ENCODE measurements at places on chromosomes 2 and 18. TPM values are rescaled to one million over a fixed set of nuclear protein-coding genes. Genes with fewer than 3 reads are reported as not detected.

DNA sequence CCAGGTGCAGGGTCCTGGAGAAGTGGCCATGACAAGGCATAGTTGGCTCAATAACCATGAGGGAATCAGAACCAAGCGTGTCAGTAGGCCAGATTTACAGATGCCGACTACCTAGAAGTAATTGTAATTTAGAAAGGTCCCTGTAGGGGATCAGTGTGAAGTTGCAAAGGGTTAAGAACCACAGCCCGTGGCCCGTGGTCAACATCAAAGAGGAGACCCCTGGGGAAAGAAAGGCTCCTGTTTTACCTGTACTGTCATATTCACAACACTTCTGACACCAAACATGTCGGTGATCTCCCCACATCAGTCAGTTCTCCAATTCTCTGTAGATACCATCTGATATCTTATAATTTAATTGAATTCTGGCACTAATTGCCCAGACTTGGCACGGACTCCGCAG is 31.0 kb downstream of the SP100 start:
- no peak overlapping the region for H3K4me3 ChIP-seq
- H3K36me3 ChIP-seq: peaks cover 46% of the 10 kb centered on the region
- peaks cover 49% of the 10 kb centered on the region for H3K4me1 ChIP-seq
- H3K27ac ChIP-seq: peak overlapping the region; percentile 92
- DNase-seq: peak; percentile 54

- no peak for DNase-seq
- H3K36me3 ChIP-seq: no peaks in the 10 kb centered on the region
- no peaks in the 10 kb centered on the region for H3K27me3 ChIP-seq
- no peak overlapping the region for H3K27ac ChIP-seq
- no peaks in the 10 kb centered on the region for H3K4me1 ChIP-seq
These were observed 49.1 kb downstream of the SOX11 start for GRCh38 chr2:5741242-5741641.

CAPN14 gene
- total RNA-seq: 0.65 TPM

- no peaks in the 10 kb centered on the region for H3K36me3 ChIP-seq
- peaks cover 23% of the 10 kb centered on the region for H3K4me1 ChIP-seq
- peak within 1 kb of the TSS; percentile 54 for H3K4me3 ChIP-seq
These were observed at the start of gene ASIC4 for GRCh38 chr2:219514196-219514761. Gene ASIC4 (plus strand): TSS chr2:219514482. CDS start chr2:219514725, 243 bp downstream.

TRABD2A gene
- total RNA-seq: 35.1 TPM

- H3K4me3 ChIP-seq: no peak overlapping the region
- no peak for DNase-seq
- no peaks in the 10 kb centered on the region for H3K27me3 ChIP-seq
These were observed 123.1 kb downstream of the EIPR1 start for GRCh38 chr2:3254442-3254941.

- no peak overlapping the region for H3K27ac ChIP-seq
- no peak overlapping the region for H3K4me3 ChIP-seq
- no peaks in the 10 kb centered on the region for H3K27me3 ChIP-seq
- no peak for DNase-seq
- H3K36me3 ChIP-seq: no peaks in the 10 kb centered on the region
These were observed 425.4 kb upstream of the MMADHC start for GRCh38 chr2:150012986-150013385.

DNA sequence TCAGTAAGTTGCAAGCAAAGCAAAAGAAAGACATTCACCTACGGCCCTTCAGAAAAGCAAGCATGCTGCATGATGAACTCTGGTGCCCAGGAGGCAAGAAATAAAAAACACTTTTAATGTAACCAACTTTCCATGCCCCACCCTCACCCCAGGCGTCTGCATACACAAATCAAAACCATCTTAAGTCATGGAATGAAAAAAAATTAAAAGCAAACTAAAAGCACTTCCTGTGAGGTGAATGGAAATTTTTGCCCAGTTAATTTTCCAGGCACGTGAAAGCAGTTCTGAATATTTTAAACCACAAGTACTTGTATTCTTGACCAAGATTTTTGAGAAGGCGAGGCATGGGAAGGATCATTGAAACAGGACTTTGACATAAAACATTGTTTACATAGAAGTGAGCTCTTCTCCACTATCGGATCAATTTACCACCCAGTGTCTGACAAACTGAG is 2.5 kb upstream of the ICOS start:
- peaks cover 60% of the 10 kb centered on the region for H3K4me1 ChIP-seq
- DNase-seq: peak; percentile 55
- peaks cover 26% of the 10 kb centered on the region for H3K36me3 ChIP-seq
- H3K27me3 ChIP-seq: no peaks in the 10 kb centered on the region
- H3K4me3 ChIP-seq: peak overlapping the region; percentile 90
- H3K27ac ChIP-seq: peak overlapping the region; percentile 99

DARS1 gene
- total RNA-seq: 264 TPM

DNA sequence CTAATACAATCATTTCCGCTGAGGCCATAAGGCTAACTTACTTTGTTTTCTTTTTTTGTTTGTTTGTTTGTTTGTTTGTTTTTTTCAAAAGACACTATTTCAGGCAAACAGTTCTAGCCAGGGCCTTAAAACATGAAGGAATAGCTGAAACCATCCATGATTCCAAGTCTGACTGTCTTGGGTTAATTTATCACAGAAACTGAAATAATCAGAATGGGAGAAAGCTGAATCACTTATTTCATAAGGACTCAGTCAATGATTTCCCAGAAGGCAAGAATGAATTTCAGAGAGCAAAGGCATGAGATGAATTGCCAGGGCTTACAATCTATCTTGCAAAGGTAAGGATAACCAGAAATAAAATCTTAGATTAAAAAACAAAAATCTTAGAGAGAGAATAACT is 1315.1 kb downstream of the SUCLG1 start:
- DNase-seq: no peak
- no peaks in the 10 kb centered on the region for H3K4me1 ChIP-seq
- H3K27ac ChIP-seq: no peak overlapping the region
- H3K36me3 ChIP-seq: no peaks in the 10 kb centered on the region

GRCh38 chr2:224887141-224887540 is 155.1 kb downstream of the DOCK10 start:
- peaks cover 82% of the 10 kb centered on the region for H3K4me1 ChIP-seq
- no peak overlapping the region for H3K4me3 ChIP-seq
- H3K36me3 ChIP-seq: peaks cover 23% of the 10 kb centered on the region

DNA sequence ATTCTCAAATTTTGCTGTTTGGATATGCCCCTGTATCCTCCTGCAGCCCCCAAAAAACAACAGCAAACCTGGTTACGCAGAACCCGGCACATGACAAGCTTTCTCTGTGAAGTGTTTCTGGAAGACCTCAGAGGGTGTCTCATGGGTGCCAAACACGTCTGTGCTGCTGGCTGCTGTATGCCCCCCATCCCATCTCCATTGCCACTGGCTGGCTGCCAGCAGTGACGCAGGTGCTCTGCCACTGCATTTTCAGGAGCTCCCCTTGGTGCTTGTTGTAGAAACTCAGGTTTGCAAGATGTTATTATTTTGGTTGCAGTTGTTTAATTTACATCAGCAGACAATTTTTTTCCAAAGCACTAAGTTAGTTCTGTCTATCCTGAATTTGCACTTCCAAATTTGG is 166.4 kb upstream of the FANCL start:
- DNase-seq: no peak
- no peaks in the 10 kb centered on the region for H3K4me1 ChIP-seq
- no peaks in the 10 kb centered on the region for H3K27me3 ChIP-seq

TBR1 gene
- total RNA-seq: 0.02 TPM

CCT7 gene
- 305 TPM for total RNA-seq

DNA sequence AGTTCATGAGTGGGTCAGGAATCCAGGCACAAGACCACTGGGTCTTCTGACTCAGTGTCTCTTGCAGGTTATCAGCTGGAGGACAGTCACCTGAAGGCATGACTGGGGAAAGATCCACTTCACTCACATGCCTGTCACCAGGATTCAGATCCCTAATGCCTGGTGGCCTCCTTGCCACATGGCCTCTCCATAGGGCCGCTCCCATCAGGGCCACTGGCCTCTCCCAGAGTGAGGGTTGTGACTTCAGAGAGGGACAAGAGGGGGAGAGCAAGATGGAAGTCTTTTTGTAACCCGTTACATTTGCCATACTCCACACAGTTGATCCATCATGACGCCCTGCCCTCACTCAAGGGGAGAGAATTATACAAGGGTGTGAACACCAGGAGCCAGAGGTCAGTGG is 13.0 kb upstream of the OTOS start:
- no peak overlapping the region for H3K4me3 ChIP-seq
- no peaks in the 10 kb centered on the region for H3K36me3 ChIP-seq
- peaks cover 14% of the 10 kb centered on the region for H3K27me3 ChIP-seq
- H3K4me1 ChIP-seq: no peaks in the 10 kb centered on the region

GRCh38 chr18:43961722-43962121 is 684.4 kb upstream of the SYT4 start:
- no peaks in the 10 kb centered on the region for H3K4me1 ChIP-seq
- H3K27ac ChIP-seq: no peak overlapping the region
- H3K27me3 ChIP-seq: no peaks in the 10 kb centered on the region
- DNase-seq: no peak

DNA sequence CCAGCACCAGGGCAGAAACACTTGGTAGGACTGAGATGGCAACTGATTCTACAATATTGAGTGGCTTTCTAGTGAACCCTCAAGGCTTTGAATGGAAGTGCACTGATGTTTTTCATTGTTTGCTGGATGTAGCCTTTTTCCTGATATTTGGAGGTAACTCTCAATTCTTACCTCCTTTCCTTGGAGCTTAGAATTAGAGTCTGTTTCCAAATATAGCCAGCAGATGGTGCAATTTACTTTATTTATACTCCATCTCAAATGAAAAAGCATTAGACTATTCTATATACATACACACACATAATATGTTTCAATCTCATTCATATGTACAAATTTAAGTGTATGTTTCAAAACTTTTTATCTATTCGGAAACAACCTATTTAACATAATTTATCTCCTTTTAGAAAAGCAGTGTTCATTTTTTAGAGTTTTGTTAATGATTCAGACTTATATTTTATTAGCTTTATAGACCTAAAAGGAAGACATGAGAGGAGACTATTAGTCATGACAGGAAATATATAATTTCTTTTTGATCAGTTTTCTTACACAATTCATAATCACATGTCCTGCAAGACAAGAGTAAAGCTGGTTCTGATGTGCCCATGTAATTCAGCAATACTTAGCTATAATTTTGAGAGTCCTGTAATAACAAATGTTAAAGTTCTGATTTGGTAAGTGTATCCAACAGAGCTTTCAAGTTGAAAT is 124.8 kb downstream of the NUP35 start:
- H3K4me3 ChIP-seq: no peak overlapping the region
- H3K27me3 ChIP-seq: no peaks in the 10 kb centered on the region
- H3K36me3 ChIP-seq: no peaks in the 10 kb centered on the region
- no peak for DNase-seq
- H3K4me1 ChIP-seq: no peaks in the 10 kb centered on the region

- no peaks in the 10 kb centered on the region for H3K36me3 ChIP-seq
- H3K4me3 ChIP-seq: no peak overlapping the region
- peaks cover 5% of the 10 kb centered on the region for H3K4me1 ChIP-seq
- H3K27me3 ChIP-seq: no peaks in the 10 kb centered on the region
- DNase-seq: no peak
These were observed 482.0 kb downstream of the PTPRM start for GRCh38 chr18:8049147-8049546.

- H3K27ac ChIP-seq: no peak overlapping the region
- no peaks in the 10 kb centered on the region for H3K4me1 ChIP-seq
- no peak for DNase-seq
These were observed 77.3 kb downstream of the LONRF2 start for GRCh38 chr2:100244881-100245605.

NLRC4 gene
- total RNA-seq: 0.58 TPM

KCNJ3 gene
- total RNA-seq: not detected

DNA sequence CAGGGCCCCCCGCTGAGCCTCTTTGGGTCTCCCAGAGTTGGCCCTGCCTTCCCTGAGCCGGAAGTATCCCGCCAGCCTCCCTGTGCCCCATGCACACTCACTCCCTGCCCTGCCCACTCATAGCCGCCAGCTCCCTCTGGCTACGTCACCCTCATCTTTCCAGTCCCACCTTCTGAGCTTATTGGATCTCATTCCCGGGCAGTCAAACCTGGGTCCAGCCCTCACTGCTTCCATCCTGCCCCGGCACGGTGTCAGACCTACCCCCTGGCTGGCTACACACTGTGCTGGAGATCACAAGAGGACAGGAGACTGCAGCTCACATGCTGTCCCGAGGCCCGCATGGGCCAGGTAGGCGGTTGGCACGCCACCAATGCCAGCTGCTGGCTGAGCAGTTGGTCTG is 147.2 kb downstream of the ASB1 start:
- no peak overlapping the region for H3K4me3 ChIP-seq
- H3K36me3 ChIP-seq: no peaks in the 10 kb centered on the region
- H3K27me3 ChIP-seq: no peaks in the 10 kb centered on the region
- no peak overlapping the region for H3K27ac ChIP-seq
- H3K4me1 ChIP-seq: no peaks in the 10 kb centered on the region

DNA sequence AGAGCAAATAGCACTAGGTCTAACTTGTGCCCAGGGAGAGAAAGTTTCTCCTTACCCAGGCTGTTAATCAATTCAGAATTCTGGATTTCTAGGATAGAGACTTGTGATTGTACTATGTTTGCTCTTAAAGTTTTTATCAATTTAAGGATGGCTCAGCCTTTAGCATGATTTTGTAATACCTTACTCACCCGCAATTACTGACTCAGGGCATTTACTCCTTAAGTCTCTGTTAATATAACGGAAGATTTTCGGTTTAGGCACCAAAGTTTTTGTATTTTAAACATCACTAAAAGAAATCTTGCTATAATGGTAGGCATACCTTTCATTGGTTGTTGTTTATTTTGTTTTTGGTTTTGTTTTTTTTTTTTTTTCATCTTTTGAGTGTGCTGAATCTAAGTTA is 358.2 kb downstream of the RBM43 start:
- no peaks in the 10 kb centered on the region for H3K4me1 ChIP-seq
- H3K36me3 ChIP-seq: no peaks in the 10 kb centered on the region
- H3K27me3 ChIP-seq: peaks cover 6% of the 10 kb centered on the region
- no peak for DNase-seq
- no peak overlapping the region for H3K27ac ChIP-seq

NOSTRIN gene
- not detected for total RNA-seq

- H3K4me1 ChIP-seq: no peaks in the 10 kb centered on the region
- H3K27me3 ChIP-seq: peaks cover 29% of the 10 kb centered on the region
- DNase-seq: no peak
- H3K36me3 ChIP-seq: no peaks in the 10 kb centered on the region
- no peak overlapping the region for H3K4me3 ChIP-seq
These were observed 61.2 kb upstream of the LMAN1 start for GRCh38 chr18:59420244-59420643.

MBD5 gene
- total RNA-seq: 34.7 TPM

- peaks cover 24% of the 10 kb centered on the region for H3K4me1 ChIP-seq
- peaks cover 5% of the 10 kb centered on the region for H3K36me3 ChIP-seq
- peak overlapping the region; percentile 90 for H3K27ac ChIP-seq
These were observed 99.0 kb downstream of the PRKCE start for GRCh38 chr2:45750484-45750883.

GRCh38 chr18:79260510-79260909 is 135.2 kb upstream of the NFATC1 start:
- H3K4me1 ChIP-seq: no peaks in the 10 kb centered on the region
- DNase-seq: no peak
- no peak overlapping the region for H3K4me3 ChIP-seq
- no peaks in the 10 kb centered on the region for H3K27me3 ChIP-seq

GRCh38 chr2:127932199-127932876 is 46.6 kb upstream of the AMMECR1L start:
- H3K27me3 ChIP-seq: no peaks in the 10 kb centered on the region
- H3K27ac ChIP-seq: no peak overlapping the region
- H3K4me1 ChIP-seq: no peaks in the 10 kb centered on the region

GRCh38 chr2:23204685-23205242 is 180.2 kb upstream of the KLHL29 start:
- no peak overlapping the region for H3K4me3 ChIP-seq
- DNase-seq: no peak
- no peaks in the 10 kb centered on the region for H3K4me1 ChIP-seq
- H3K27ac ChIP-seq: no peak overlapping the region
- no peaks in the 10 kb centered on the region for H3K36me3 ChIP-seq
- H3K27me3 ChIP-seq: peaks cover 10% of the 10 kb centered on the region

Data from activated T-cell treated with anti-CD3 and anti-CD28 coated beads, Interleukin-2, amount 50 U/mL, for 72 hours (primary cell).